ENCODE measurements at places on chromosomes 11 and 22. TPM values are rescaled to one million over a fixed set of nuclear protein-coding genes. Genes with fewer than 3 reads are reported as not detected.

GRCh38 chr11:128572965-128573364 is 14.4 kb downstream of the ETS1 start:
- no peaks in the 10 kb centered on the region for H3K36me3 ChIP-seq
- no peaks in the 10 kb centered on the region for H3K27me3 ChIP-seq
- H3K4me3 ChIP-seq = no peak overlapping the region
- peaks cover 6% of the 10 kb centered on the region for H3K4me1 ChIP-seq

DNA sequence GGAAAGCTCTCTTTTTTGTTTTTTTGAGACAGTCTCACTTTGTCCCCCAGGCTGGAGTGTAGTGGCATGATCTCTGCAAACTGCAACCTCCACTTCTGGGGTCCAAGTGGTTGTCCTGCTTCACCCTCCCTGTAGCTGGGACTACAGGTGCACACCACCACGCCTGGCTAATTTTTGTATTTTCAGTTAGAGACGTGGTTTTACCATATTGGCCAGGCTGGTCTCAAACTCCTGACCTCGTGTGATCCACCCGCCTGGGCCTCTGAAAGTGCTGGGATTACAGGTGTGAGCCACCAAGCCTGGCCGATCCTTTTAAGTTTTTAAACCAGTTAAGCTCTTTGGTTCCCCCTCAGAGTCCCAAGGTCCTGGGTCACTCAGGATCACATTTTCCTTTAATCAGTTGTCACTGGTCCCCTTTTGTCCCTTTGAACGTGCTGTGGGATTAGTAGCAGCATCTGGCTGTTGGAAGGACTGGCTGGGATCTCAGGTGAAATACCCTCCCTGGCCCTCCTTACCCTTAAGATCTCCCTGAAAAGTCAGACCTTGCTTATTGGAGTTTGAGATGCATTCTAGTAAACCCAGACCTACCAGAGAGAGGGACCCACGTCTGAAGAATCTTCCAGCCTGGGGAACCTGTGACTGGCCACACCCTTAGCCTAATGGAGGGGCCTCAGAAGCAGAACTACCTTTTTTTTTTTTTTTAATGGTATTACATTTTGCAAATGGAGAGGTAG is 8.1 kb downstream of the MALAT1 start:
- H3K36me3 ChIP-seq = peaks cover 47% of the 10 kb centered on the region
- peak overlapping the region; percentile 100 for H3K4me3 ChIP-seq
- DNase-seq = peak; percentile 38

GRCh38 chr11:75872887-75873416 is 57.9 kb downstream of the UVRAG start:
- H3K4me3 ChIP-seq = no peak overlapping the region
- no peaks in the 10 kb centered on the region for H3K4me1 ChIP-seq
- no peak for DNase-seq
- H3K27me3 ChIP-seq = no peaks in the 10 kb centered on the region

DNA sequence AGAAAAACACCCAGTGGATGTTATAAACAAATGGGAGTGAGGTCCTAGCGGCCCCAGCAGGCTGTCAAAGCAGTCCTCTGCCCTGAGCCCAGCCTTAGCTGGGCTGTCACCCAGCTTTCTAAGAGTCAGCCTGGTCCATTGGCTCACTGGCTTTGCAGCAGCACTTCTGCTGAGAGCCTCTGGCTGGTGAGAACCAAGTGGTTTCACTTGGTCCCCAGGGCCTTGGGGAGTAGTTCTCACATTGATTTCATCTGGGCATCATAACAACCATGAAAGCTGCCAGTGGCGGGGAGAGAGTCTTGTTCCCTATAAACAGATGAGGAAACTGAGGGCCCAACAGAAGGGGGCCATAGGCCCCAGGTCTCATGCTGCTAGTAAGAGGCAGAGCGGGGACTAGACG is 11.4 kb downstream of the SEC14L6 start:
- H3K4me3 ChIP-seq = no peak overlapping the region
- no peaks in the 10 kb centered on the region for H3K27me3 ChIP-seq
- no peak overlapping the region for H3K27ac ChIP-seq
- no peak for DNase-seq

- peak overlapping the region; percentile 26 for H3K4me3 ChIP-seq
- DNase-seq = peak; percentile 66
- H3K4me1 ChIP-seq = peaks cover 9% of the 10 kb centered on the region
Observed at GRCh38 chr22:47090591-47091245, 328.3 kb downstream of the TBC1D22A start.

Gene PATE2
- total RNA-seq = not detected

Measured in CD4-positive, CD25-positive, alpha-beta regulatory T cell (primary cell).